H7 (cell line): ENCODE measurements at places on chromosomes 12 and 14. TPM values are rescaled to one million over a fixed set of nuclear protein-coding genes. Genes with fewer than 3 reads are reported as not detected.

The WDHD1 gene
- total RNA-seq, result 39.4 and 70.4 TPM in 2 replicates

The GSKIP gene
- 48.4 and 50.2 TPM in 2 replicates for total RNA-seq

The RNASE7 gene
- total RNA-seq, result not detected in 2 replicates

The RNU4-1 gene
- total RNA-seq, result under 0.01 TPM in 2 replicates

The LMNTD1 gene
- total RNA-seq, result 2.8 TPM in 1 of 2 replicates, not detected in the other

The LRCOL1 gene
- not detected in 2 replicates for total RNA-seq

The PTHLH gene
- 0.28 TPM in 1 of 2 replicates, not detected in the other for total RNA-seq

The LRRC43 gene
- total RNA-seq, result 0.22 TPM in 1 of 2 replicates, not detected in the other

The PAX9 gene
- total RNA-seq, result 0.04 TPM in 1 of 2 replicates, not detected in the other

The GPR135 gene
- total RNA-seq, result 0.59 and 0.67 TPM in 2 replicates

The MTHFD1 gene
- total RNA-seq, result 55.8 and 58.6 TPM in 2 replicates

The PIK3C2G gene
- total RNA-seq, result not detected in 2 replicates

The PLXNC1 gene
- 0.67 and 1.2 TPM in 2 replicates for total RNA-seq

The DENND5B gene
- total RNA-seq, result 14.2 and 22.7 TPM in 2 replicates

The SELPLG gene
- 0.10 and 0.15 TPM in 2 replicates for total RNA-seq

The PRKD1 gene
- 1.7 and 3.2 TPM in 2 replicates for total RNA-seq

The ENDOU gene
- not detected in 2 replicates for total RNA-seq

The ACRBP gene
- 0.80 and 3.6 TPM in 2 replicates for total RNA-seq

The B4GALNT3 gene
- total RNA-seq, result 10.9 and 15.5 TPM in 2 replicates

The RIMBP2 gene
- total RNA-seq, result 1.2 and 2.1 TPM in 2 replicates

The TC2N gene
- total RNA-seq, result 6.7 and 11.5 TPM in 2 replicates

The RIPK3 gene
- total RNA-seq, result not detected in 2 replicates

The IKZF4 gene
- 1.5 and 3.7 TPM in 2 replicates for total RNA-seq

The DAO gene
- total RNA-seq, result not detected in 2 replicates
